Spleen (tissue), 13 donors: ENCODE measurements at places on chromosomes 4 and X.

- DNase-seq, result no peak
Measured at GRCh38 chr4:114603497-114603896, 4.9 kb downstream of the UGT8 start.

GRCh38 chr4:137981277-137981676 lies 260.9 kb downstream of the SLC7A11 start:
- DNase-seq, result no peak

GRCh38 chr4:154067786-154068185 lies 278.9 kb upstream of the SFRP2 start:
- DNase-seq, result no peak

- no peak for DNase-seq
Measured at GRCh38 chr4:24917076-24917856, 4.4 kb upstream of the CCDC149 start.

- peak; percentile 79 for DNase-seq
Measured at GRCh38 chr4:47531241-47531953, 46.3 kb downstream of the ATP10D start.

DNA sequence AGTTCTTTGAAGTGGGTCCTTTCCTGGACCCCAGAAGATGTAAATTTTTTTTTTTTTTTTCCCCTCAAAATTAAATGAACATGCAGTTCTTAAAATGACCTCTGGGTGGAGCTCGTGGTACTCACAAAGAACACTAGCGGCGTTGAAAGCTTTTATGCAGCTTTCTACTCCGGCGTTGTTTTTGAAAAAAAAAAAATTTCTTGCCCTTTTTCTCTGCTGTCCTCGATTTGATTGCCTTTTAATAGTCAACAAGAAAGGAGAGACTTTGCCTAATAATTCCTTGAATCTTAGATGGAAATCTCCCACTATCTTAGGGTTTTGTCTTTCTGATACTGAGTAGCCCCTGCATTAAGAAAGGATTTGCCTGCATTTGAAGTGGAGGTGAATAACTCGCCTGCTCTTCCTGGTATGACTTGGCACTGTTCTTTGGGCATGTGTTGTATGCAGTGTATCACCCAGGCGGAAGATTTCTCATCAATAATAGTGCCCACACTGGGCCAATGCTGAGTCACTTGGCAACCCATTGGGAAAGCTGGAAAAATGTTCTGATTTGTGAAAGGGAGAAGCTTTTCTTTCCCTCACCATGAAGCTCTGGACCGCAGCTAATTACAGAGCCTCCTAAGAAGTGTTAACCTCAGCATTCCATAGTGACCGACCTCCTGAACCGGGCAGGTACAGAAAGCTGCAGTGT lies 104.0 kb downstream of the PHEX start:
- DNase-seq, result no peak

GRCh38 chr4:38371391-38371851 lies 292.6 kb upstream of the KLF3 start:
- DNase-seq, result no peak

- no peak for DNase-seq
Measured at GRCh38 chr4:139912445-139912844, 241.5 kb downstream of the MAML3 start.

DNA sequence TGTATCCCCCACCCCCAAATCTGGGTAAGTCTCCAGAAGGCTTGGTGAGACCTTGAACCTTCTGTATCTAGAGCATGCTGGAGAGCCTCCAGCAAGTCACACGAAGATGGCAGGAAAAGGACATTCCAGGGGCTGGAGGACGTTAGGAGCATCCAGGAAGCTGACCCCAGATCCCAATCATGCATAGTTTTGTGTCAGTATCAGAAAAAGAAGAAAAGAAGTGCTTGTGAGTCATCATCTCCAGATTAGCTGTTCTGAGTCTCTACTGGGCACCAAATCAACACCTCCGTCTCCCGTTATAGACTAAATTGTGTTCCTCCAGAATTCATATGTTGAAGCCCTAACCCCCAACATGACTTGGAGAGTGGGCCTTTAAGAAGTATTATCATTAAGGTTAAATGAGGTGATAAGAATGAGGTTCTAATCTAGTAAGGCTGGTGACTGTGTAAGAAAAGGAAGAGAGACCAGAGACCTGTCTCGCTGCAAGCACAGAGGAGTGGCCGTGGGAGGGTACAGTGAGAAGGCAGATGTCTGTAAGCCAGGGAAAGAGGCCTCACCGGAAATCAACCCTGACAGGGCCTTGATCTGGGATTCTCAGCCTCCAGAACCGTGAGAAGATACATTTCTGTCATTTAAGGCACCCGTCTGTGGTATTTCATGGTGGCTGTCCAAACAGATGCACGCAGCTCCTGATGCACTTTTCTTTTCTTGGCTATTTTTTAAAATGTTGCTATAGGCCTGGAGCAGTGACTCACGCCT lies 38.1 kb upstream of the CLDN24 start:
- DNase-seq, result no peak

DNA sequence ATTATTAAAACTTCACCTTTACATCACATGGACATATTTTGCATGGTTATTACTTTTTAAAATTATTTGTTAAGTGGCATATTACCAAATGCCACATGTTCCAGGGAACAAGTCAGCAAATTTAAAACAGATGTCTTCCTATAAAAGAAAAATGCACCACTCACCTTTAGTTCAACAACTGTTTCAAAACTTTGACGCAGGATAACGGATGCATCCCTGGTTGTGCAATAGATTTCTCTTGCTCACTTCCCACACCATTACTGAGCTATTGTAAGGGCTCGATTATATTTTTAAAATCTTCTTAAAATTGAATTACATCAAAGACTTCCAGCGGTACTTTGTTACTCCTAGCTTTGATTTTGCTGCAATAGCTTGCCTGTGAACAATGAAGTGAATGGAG lies 93.0 kb upstream of the ARHGAP24 start:
- DNase-seq, result no peak

GRCh38 chr4:36917413-36917812 lies 327.1 kb upstream of the NWD2 start:
- DNase-seq, result no peak

DNA sequence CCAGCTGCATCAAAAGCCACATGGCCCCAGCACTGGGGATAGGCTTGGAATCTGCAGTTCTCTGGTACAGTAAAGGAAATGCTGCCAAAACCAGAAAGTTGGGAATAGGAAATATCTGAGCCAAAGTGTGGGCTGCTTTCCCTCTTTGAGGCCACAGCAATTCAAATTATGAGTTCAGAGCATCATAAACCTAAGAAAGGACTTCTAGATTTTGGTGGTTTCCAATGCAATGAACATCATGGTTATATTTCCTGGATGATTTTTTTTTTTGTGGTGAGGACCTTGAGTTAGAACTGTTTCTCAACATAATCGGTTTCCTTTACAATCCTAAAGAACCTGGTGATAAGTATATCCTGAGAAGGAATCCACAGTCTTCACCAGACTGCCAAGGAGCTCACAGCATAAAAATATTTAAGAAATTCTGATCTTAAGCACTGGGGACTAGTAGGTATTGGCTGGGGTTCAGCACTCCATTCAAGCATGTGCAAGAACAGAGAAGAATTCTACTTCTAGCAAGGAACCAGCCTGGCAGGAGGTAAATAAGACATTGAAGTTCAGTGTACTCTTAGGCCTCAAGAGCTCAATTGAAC lies 29.8 kb upstream of the ARHGAP24 start:
- DNase-seq, result no peak

DNA sequence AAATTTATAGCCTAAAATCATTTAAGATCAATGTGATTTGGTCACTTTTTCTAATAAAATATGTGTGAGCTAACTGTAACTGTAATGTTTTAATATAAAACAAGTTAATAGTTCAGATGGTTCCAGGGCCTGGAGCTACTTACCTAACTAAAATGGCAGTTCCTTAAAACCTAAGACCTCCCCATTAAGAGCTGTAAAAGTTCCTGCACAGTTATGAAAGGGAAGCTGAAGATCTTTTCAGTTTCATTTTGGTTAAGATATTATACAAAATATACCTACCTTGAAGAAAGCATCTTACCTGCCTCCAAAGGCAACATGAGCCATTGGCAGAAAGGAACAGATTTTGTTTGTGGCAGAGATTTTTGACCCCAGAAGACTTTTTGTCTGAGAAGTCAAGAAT lies 30.1 kb downstream of the HPF1 start:
- no peak for DNase-seq

- DNase-seq, result no peak
Measured at GRCh38 chrX:118521435-118521834, 25.8 kb downstream of the DOCK11 start.

DNA sequence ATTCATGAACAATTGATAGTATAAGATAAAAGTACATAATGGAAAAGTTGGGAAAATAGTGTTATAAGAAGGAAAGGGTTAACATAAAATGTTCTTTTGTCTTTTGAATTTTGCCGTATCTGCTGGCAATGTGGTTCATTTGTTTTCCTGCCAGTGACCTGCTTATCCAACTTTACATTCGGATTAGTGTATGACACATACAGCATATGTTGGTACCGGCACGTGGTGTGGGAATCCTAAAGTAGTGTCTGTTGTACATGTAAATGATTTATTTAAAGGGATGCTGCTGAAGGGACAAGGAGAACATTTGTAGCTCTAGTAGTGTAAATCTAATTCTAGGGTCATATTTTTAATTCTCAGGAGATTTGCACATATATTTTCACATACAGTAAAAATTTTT lies 11.5 kb downstream of the RAB9A start:
- DNase-seq, result no peak

- no peak for DNase-seq
Measured at GRCh38 chrX:11381464-11381863, 88.3 kb downstream of the AMELX start.

GRCh38 chrX:125289920-125290319 lies 29.8 kb upstream of the TEX13C start:
- DNase-seq, result no peak

DNA sequence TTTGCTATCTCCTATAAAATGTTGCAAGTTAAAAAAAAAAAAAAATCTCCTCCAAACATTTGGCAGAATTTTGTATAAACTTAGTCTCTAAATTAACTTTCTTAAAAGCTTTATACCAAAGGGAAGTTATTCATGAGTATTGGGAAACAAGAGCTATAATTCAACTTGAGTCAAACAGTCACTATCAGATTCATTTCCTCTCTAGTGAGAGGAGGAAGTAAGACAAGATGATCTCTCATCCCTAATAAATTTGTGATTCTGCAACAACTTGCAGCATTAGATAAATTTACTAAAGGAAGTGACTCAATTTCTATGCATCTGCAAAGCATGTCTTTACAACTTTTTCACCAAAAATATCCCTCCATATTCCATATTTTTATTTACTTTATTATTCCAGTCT lies 135.4 kb upstream of the GNPDA2 start:
- DNase-seq, result no peak

DNA sequence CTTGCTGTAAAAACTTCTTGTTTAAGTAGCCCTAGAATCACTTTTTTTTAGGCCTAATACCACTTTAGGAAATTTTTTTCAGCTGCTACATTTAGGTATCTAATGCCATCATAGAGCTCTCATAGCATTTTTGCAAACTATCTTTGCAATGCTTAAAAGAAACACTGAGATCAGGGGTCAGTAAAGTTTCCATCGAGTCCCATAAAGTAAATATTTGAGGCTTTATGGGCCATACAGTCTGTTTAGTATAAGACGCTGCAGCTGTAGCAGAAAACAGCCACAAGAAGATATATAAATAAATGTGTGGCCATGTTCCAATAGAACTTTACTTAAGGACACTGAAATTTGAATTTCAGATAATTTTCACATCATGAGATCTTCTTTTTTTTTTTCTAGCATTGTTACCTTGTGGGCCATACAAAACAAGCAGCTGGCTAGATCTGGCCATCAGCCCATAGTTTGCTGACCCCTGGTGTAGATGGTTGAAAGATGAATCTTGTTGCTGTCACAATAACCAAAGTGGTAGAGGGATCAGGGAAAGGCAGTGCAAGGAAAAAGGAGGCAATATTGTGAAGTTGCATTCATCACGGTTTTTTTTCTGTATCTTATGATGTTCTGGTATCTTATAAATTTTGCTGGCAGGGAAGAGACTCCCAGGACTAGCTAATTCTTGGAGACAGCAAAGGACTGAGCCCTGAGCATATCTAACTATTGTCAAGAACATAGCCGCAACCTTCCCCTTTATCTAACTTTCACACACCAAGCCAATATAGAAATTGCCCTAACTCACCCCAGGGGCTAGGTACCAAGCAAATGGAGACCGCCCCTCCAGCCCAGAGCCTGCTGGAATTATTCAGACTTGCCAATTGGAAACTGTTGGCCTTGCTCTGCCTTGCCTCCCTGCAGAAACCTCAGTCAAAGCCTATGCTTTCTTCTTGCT lies 46.6 kb downstream of the RASGEF1B start:
- DNase-seq, result no peak

DNA sequence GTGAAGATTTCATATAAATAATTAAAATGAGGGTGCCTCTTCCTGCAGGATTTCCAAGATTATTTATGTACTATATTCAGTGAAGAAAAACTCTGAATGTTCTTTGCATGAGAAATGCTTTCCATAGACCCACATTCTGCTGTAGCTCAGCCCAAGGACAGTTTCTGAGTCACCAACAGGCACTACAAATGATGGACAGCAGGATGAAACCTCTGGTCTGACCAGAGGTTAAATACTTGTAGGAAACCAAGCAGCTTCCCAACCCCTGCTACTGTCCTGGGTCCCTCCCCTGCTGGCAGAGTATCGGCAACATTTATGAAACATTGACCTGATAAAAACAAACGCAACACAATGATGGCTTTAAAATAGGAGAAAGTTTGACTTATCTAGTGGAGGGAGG lies 73.1 kb downstream of the CXXC4 start:
- DNase-seq, result no peak

DNA sequence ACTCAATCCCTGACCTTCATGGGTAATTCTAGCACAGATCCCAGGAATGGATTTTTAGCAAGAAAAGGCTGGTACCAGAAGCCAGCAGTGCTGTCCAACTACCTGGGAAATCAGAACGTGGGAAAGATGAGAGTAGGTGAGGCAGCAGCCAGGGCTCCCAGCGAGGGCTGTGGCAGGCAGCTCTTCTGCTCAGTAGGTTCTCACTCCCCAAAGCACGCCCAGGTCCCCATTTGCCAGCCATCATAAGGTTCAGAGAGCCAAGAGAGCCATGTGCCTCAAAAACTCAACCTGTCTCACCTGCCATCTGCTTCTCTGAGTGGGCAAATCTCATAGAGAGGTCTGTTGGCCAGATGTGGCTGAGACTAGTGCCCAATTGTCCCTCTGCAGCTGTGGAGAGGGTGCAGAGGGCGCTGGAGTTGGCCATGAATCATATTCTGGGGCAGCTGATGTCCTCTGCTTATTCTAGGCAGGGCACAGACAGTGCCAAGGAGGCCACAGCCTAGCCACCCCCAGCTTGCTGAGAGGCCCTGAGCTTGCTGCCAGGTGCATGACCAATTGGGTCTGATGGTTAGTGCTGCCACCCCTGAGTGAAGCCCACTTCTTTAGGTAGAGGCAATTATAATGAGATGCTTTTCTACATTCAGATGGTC lies 81.7 kb upstream of the GATB start:
- DNase-seq, result no peak

- no peak for DNase-seq
Measured at GRCh38 chr4:122764821-122765215, 32.3 kb downstream of the BBS12 start.
